Uterus (tissue), 4 donors: ENCODE measurements at places on chromosomes 16 and 17.

DNA sequence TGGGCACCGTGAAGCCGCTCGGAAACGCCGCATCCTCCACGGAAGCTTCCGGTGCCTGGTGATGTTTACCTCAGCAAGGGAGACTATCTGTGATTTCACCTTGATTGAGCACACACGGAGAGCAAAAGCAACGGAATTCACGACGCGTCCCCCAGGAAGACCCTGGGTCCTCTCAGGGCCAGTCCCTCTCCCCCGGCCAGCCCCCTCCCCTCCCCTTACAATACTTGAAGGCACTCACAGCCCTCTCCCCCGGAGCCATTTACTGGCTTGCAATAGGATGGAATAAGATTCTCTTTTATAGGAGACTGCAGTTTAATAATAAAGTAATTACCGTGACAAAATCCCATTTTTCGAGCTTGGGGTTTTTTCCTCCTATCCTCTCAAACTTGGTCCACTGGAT lies 104.7 kb downstream of the ENGASE start:
- DNase-seq = no peak

- no peak for DNase-seq
These were observed 231.1 kb downstream of the CDH13 start for GRCh38 chr16:82857693-82858365.

DNA sequence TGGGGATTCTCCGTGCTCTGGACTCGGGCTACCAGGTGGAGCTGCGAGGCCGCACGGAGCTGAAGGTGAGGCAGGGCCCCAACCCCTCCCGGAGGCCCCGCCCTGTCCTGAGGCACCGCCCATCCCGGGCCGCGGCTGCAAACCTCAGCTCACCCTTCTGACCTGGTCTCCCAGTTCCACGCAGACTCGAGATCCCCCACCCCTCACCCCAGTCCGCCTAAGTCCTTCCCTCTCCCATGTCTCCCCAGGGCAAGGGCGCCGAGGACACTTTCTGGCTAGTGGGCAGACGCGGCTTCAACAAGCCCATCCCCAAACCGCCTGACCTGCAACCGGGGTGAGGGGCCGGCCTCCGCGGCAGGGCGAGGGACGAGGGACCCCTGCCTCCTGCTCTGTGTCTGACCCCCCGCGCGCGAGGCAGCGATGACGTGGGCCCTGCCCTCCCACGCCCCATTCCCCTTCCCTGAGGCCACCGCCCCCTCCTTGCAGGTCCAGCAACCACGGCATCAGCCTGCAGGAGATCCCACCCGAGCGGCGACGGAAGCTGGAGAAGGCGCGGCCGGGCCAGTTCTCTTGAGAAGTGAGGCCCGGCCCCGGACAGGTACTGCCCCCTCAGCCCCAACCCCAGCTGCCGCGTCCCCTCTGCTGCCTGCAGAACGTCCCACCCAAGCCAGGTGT lies 13.7 kb downstream of the GUCY2D start:
- DNase-seq = no peak

- DNase-seq = no peak
These were observed 49.9 kb downstream of the TMEM235 start for GRCh38 chr17:78281249-78281845.

DNA sequence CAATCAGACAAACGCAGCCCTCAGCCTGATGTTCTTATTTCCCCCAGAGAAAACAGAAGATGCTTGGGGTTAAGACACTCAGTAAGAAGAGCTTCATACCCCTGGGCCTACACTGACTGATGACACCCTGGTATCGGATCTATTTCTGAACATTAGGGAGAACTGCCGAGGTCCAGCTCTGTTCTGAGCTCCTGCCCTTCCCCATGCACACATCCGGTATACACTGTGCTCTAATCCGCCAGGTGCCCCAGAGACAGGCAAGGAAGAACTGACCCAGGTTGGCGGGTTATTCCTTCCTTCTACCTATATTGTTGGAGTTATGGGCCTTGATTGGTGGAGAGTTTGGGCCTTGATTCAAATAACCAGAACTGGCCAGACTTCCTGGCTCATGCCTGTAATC lies 58.0 kb upstream of the TEKT3 start:
- no peak for DNase-seq

DNA sequence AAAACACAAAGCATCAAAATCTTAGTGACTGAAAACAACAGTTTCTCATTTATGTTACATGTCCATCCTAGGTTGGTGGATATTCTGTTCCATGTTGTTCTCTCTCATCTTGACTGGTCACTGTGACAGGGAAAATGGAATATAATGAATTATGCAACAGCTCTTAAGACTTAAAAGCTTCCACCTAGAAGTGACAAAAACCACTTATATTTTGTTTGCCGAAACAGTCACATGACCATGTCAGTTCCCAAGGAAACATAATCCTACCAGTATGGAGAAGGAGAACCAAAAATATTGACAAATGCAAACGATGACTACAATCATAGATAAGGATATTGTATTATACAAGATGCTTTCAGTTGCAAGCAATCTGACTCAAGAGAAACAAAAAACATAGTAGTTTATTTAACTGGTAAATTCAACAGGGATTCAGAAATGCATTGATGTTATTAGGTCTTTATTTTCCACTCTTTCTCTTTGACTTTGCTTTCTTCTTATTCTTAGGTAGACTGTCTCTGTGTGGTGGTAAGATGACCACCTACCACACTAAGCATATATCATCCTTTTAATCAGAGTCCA lies 103.8 kb downstream of the SSH2 start:
- DNase-seq = no peak

GRCh38 chr16:8929086-8929748 lies 34.5 kb downstream of the USP7 start:
- DNase-seq = no peak

DNA sequence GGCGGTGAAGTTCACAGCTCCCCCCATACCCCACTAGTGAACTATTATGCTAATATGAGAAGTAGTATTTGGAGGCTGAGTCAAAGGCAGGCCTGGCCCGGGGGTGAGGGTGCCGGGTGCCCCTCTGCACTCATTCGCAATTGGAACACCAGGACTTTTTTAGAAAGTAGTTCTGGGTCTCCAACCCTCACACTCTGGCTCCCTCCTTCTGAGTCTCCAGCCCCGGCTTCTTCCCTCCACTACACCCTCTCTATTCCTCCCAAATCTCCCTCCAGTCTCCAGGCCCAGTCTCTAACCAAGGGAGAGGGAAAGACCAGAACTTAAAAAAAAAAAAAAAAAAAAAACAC lies 11.3 kb upstream of the HOXB2 start:
- DNase-seq = no peak

- DNase-seq = no peak
These were observed 30.4 kb upstream of the IL34 start for GRCh38 chr16:70615945-70616344.

- DNase-seq = no peak
These were observed 181.6 kb upstream of the CACNG3 start for GRCh38 chr16:24074574-24074973.
